ENCODE measurements at places on chromosomes 1 and 21.

- DNase-seq = no peak
These were observed 59.2 kb downstream of the PBX1 start for GRCh38 chr1:164618202-164618564.

GRCh38 chr1:22606161-22606560 lies 30.3 kb upstream of the C1QA start:
- DNase-seq = no peak

- DNase-seq = peak; percentile 79
These were observed 20.5 kb downstream of the KCNC4 start for GRCh38 chr1:110230381-110231199.

DNA sequence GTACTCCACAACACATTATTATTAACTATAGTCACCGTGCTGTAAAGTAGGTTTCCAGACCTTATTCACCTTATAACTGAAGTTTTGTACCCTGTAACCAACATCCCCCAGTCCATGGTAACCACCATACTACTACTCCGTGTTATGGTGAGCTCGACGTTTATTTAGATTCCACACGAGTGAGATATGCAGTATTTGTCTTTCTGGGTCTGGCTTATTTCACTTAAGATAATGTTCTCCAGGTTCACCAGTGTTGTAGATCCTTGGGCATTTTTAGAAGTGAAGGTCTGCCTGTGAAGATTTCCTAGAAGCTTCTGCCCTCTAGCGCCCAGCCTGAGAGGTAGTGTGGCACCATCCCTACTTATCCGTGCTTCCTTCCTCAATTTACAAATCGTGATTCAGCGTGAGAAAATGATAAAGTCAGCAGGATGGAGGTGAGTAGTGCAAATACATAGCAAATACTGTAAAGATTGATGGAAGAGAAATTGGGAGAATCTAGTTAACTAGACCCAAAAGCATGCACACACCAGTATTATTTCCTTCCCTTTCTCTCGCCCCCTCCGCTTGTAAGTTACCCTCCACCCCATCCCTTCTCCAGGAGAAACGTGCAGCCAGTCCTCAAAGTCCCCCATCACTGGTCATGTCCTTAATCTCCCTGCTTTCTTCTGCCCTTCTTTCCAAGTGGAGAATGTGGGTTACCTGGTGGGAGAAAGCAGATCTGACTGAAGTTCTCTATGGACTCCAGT lies 36.0 kb upstream of the DISC1 start:
- DNase-seq = peak; percentile 15
